Ascending aorta (tissue), 2 donors: ENCODE measurements at places on chromosomes 1 and 21. TPM values are rescaled to one million over a fixed set of nuclear protein-coding genes. Genes with fewer than 3 reads are reported as not detected.

- no peak for DNase-seq
Measured at GRCh38 chr1:168386492-168386891, 105.8 kb downstream of the TBX19 start.

The SH2D5 gene
- not detected for total RNA-seq

DNA sequence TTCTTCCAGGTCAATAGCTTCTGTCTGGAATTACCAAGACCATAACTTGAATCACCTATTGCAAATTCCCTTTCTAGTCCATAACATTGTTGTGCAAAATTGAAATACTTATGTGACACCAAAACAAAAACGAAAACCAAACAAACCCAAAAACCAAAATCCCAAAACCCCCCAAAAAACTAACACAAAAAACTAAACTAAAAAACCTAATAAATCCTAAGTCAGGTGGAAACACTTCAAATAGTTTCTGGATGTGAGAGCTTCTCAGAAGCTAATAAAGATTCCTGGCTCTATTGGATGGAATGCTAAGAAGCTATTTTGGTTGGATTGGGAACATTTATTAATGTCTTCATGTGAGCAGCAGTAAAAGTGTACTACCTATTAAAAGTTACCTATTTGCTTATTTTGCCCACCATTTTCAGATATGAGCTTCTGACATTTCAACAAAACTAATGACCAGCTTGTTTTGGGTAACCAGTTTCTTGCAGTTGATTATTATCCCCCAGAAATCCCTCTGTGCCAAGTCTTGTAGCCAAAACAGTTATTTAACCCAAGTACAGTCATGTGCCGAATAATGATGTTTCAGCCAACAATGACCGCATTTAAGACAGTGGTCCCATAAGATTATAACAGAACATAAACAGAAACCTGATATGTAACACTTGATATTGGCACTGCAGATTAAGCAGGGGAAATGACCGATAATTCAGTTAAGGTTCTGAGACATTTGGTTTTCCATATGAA is 76.4 kb downstream of the LTN1 start:
- no peak for DNase-seq

- no peak for DNase-seq
Measured at GRCh38 chr21:34911360-34911759, 137.7 kb downstream of the RUNX1 start.

The RAB42 gene
- not detected for total RNA-seq

The CELA3A gene
- total RNA-seq: not detected

GRCh38 chr1:229344937-229345684 is 2.3 kb upstream of the CCSAP start:
- DNase-seq: no peak

DNA sequence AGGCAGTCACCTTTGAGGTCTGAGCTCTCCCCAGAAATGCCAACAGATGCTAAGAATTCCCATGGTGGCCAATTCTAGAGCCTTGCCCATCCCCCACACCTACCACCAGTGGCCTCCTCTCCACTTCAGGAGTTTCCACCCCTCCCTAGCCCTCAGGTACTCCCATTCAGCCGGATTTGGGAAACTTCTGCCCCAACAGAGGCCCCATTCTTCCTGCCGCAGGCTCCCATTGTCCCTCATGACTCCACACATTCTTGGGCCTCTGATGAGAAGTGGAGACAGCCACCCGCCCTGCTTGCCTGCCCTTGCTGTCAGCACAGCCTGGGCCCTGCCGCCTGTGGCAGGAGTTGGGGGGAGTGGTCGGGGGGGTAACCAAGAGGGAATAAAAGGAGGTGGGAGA is 4.6 kb downstream of the BLACAT1 start:
- no peak for DNase-seq

GRCh38 chr1:1777950-1778662 is at the start of gene NADK:
Gene NADK (minus strand): TSS chr1:1778470. CDS start chr1:1765406, 13,064 bp downstream.
- no peak for DNase-seq

DNA sequence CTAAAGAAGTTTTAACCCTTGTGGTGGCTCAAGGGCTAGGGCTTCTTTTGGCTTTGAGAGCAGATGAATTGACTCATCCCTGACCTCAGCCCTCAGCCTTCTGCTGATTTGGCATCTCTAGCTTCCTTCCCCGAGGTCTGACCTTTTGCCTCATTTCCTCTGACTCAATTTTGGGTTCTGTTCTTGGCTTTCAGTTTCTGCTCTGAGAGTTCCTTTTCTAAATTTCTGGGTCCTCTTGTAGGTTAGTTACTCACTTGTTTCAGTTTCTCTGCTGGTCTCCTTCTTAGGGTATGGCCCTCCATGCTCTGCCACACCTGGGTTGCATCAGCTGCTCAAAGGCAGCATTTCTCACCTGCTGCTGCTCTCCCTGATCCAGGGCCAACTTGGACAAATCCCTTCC is 19.4 kb downstream of the PDE4B start:
- no peak for DNase-seq

- no peak for DNase-seq
Measured at GRCh38 chr1:11984576-11984975, 4.3 kb downstream of the MFN2 start.

DNA sequence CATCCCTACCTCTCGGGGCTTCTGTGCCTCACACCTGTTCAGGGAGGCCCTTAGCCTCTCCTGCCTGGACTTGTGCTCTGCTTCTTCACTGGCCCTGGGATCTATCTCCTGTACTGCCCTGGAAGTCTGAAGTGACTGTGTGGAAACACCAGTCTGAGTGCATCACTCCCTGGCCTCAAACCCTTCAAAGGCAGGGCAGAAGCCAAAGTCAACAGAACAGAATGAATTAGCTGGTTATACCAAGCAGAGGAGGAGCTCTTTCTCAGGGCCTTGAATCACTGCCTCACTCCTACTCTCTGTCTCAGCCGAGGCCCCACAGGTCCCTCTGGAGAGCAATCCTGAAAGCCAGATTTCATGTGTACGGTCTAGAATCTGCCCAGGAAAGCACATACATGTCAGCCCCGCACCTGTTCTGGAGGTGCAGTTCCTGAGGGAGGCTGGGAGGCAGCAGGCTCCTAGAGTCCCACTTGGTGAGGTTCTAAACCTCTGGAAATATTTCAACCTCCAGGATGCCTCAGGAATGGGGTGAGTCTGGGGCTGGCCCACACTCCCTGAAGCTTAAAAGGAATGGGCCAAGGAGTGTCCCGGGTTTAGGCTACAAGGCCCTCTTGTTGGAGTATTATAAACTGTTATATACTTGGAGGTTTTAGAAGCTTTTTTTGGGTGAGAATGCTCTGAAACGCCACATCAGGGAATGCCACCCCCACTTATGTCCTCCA is 98.3 kb downstream of the ABCA4 start:
- peak; percentile 76 for DNase-seq

- no peak for DNase-seq
Measured at GRCh38 chr1:227907439-227908015, 40.2 kb downstream of the WNT9A start.

DNA sequence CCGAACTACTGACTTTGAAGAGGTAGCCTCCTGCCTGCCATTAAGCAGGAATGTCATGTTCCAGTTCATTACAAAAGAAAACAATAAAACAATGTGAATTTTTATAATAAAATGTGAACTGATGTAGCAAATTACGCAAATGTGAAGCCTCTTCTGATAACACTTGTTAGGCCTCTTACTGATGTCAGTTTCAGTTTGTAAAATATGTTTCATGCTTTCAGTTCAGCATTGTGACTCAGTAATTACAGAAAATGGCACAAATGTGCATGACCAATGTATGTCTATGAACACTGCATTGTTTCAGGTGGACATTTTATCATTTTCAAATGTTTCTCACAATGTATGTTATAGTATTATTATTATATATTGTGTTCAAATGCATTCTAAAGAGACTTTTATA is 159.8 kb upstream of the SGIP1 start:
- no peak for DNase-seq

The URB1 gene
- 35.4 TPM for total RNA-seq

GRCh38 chr1:111449703-111450017 is 396 bp downstream of the ATP5PB start:
- no peak for DNase-seq

- no peak for DNase-seq
Measured at GRCh38 chr21:15401331-15401730, 328.5 kb upstream of the USP25 start.
